Cardiac muscle cell (in vitro differentiated cells and primary cell): ENCODE measurements at places on chromosomes 7 and 10.

- DNase-seq = no peak
Measured at GRCh38 chr7:7803715-7804178, 85.3 kb upstream of the RPA3 start.

- peak; percentile 31 for DNase-seq
Measured at GRCh38 chr10:11435581-11435981, 175.9 kb downstream of the USP6NL start.

- peak; percentile 34 for DNase-seq
Measured at GRCh38 chr10:73956476-73957359, 41.2 kb upstream of the VCL start.

DNA sequence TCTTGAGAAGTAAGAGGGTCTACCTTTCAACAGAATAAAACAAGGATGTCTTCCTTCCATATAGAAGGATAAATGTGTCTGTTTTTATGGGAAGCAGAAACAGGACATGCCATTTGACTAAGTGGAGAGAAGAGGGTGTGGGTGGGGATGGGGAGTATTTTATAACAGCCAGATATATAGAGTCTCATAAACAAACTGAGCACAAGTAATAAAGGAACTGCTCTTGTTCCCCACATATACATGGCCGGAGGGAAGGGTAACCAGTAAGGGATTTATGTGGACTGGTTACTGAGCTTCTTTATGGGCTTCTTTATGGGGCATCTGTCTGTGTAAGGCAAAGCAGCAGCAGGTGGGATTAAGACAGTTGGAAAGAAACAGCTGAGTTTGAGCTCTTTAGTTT, 558.1 kb downstream of the REEP3 start:
- no peak for DNase-seq

DNA sequence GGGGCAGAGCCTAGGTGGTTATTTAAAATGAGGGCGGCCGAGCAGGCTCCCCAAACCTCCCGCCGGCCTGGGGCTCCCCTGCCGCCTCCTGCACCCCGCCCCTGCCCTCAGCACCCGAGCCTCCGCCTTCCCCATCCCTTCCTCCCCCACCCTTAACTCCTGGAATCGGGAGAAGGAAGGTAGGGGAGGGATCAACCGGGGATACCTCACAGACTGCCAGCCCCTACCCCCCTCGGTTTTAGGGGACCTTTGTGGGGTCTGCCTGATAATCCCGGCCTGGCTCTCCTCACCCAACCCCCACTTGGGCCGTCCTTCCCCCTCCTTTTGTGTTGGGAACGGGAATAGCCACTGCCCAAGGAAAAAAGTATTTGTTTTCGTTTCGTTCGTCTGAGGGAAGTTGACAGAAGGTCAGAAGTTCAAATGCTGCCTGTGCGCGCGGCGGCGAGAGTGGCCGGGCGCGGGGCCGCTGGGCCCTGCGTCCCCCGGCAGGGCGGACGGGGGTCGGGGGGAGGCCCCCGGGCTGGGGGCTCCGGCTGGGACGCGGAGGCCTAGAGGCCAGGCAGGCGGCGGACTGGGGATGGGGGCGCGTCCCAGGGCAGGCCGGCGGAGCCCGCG, 2.8 kb downstream of the SHH start:
- DNase-seq = no peak

GRCh38 chr7:102834999-102835398, 77.8 kb upstream of the LRRC17 start:
- no peak for DNase-seq

DNA sequence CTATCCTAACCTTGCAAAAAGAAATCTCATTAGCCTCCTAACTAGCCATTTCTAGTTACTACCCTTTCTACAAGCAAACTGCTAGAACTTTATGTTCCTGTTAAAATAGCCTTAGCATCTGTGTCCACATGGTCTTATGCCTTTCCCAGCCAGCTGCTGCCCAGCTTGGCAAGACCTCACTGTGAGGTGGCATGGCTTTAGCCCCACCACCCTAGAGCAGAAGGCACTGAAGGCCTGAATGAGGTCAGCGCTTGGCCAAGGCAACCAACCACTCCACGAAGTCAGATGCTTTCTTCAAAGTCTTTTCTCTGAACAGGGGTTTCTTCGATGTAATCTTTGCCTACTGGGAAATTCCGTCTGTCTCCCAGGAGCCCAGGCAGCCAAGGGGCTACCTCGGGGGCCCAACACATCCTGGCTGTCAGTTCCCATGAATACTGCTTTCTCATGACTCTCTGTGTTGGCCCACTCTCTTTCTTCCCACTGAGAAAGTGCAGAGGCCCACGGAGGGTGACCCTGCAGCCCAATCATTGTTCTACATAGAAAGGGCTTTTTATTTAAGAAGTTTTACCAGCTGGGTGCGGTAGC, 41.6 kb downstream of the POLR3A start:
- no peak for DNase-seq

GRCh38 chr7:74587435-74588126, 69.9 kb upstream of the GTF2I start:
- peak; percentile 93 for DNase-seq

DNA sequence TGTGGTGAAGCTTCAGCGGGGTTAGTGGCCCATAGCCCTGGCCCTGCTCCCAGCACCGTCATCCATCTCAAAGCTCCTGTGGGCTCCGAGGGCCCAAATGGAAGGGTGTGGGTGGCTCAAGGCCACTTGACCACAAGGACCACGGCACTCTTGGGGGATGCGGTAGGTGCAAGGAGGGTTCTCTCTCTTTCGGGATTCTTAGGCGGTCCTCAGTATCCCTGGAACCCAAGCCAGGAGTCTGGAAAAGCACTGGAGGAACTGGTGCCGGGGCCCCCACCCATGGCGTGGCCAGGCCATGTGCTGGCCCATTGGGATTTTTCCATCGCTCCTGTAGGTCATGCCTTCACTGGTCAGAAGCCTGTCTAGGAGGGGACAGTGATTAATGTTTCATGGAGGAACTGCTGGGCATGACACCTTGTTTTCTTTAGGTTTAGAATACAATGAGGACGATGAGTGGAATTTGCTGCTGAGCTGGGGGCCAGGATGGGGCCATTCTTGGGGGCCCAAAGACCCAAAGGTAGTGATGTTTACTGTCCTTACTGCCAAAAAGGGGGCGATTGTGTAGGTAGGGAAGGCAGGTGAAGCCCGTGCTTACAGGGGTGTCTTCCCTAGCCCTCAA, 16.7 kb downstream of the AQP1 start:
- no peak for DNase-seq

GRCh38 chr7:13055732-13056368, 368.4 kb downstream of the ARL4A start:
- DNase-seq = no peak
